ENCODE measurements at places on chromosomes 7 and 10. TPM values are rescaled to one million over a fixed set of nuclear protein-coding genes. Genes with fewer than 3 reads are reported as not detected.
A peak's percentile ranks its signal among the peaks of the same experiment; 100 is the strongest.

- H3K27ac ChIP-seq = peak overlapping the region; percentile 69
- no peaks in the 10 kb centered on the region for H3K27me3 ChIP-seq
- peak; percentile 59 for DNase-seq
- no peaks in the 10 kb centered on the region for H3K36me3 ChIP-seq
Observed at GRCh38 chr10:114613237-114613979, 44.7 kb downstream of the ABLIM1 start.

- no peak for DNase-seq
- H3K27me3 ChIP-seq = no peaks in the 10 kb centered on the region
- H3K36me3 ChIP-seq = peaks cover 6% of the 10 kb centered on the region
Observed at GRCh38 chr7:151768805-151769187, 108.1 kb downstream of the PRKAG2 start.

DNA sequence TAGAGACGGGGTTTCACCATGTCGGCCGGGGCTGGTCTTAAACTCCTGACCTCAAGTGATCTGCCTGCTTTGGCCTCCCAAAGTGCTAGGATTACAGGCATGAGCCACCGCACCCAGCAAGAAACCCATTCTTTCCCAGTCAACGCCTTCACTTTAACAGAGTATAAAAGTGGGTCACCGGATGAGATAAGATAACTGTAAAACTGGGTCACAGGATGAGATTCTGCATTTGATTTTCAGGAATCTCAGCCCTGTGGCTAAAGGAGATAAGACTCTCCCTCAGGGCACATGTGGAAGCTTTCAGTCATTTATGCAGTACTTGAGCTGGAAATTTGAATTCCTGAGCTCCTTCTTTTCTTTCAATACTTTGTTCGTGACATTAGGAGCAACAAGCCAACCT, 70.8 kb downstream of the LRRC17 start:
- H3K27ac ChIP-seq = no peak overlapping the region
- H3K27me3 ChIP-seq = no peaks in the 10 kb centered on the region
- H3K4me1 ChIP-seq = no peaks in the 10 kb centered on the region
- H3K4me3 ChIP-seq = no peak overlapping the region

GRCh38 chr7:128902761-128903585, 7.5 kb downstream of the KCP start:
- no peak overlapping the region for H3K4me3 ChIP-seq
- H3K27ac ChIP-seq = peak overlapping the region; percentile 38
- H3K36me3 ChIP-seq = no peaks in the 10 kb centered on the region
- no peaks in the 10 kb centered on the region for H3K27me3 ChIP-seq

DNA sequence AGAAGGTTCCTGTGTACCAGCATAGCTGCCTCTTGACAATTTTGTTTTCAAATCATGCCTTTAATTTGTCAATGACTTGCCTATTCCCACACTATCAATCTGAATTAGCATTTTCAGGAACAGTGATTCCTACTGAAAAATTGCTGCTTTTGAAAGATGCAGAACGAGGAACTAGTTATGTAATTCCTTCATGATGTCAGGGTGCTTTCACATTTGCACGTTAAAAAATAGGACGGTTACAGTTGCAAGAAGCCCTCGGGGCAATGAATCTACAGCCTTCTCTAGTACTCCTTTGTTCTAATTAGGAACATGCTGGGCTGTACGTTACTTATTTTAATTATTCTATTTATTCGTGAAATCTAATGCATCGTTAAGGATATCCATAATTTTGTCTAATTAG, 253.9 kb downstream of the OTUD1 start:
- DNase-seq = no peak
- H3K27me3 ChIP-seq = peaks cover 10% of the 10 kb centered on the region
- no peaks in the 10 kb centered on the region for H3K36me3 ChIP-seq
- no peaks in the 10 kb centered on the region for H3K4me1 ChIP-seq
- no peak overlapping the region for H3K4me3 ChIP-seq

DNA sequence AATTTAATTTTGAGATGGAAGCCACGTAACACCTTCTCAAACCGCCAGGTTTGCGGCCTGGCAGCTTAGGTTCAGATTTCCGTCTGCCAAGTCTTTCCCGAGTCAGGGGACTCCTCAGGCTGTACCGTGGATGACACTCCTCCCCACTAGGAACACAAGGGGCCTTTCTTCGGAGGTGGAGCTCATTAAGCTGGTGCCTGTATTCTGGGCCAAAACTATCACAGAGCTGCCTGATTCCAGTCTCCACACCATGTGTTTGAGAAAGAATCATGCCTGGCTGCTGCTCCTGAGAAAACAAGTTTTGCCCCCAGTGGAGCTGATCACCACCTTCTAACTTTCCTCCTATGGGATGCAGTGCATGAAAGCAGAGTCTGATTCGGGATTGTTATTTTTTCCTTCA, 44.8 kb downstream of the TMEM209 start:
- no peaks in the 10 kb centered on the region for H3K27me3 ChIP-seq
- no peak overlapping the region for H3K4me3 ChIP-seq
- no peak for DNase-seq

- H3K4me1 ChIP-seq = no peaks in the 10 kb centered on the region
- no peaks in the 10 kb centered on the region for H3K27me3 ChIP-seq
- no peak overlapping the region for H3K4me3 ChIP-seq
Observed at GRCh38 chr7:2924866-2925840, 81.0 kb upstream of the GNA12 start.

GRCh38 chr7:39187130-39187529, 209.4 kb downstream of the POU6F2 start:
- H3K36me3 ChIP-seq = no peaks in the 10 kb centered on the region
- no peaks in the 10 kb centered on the region for H3K4me1 ChIP-seq
- H3K4me3 ChIP-seq = no peak overlapping the region
- H3K27me3 ChIP-seq = no peaks in the 10 kb centered on the region

- H3K4me3 ChIP-seq = no peak overlapping the region
- no peak overlapping the region for H3K27ac ChIP-seq
- H3K27me3 ChIP-seq = no peaks in the 10 kb centered on the region
- H3K4me1 ChIP-seq = peaks cover 10% of the 10 kb centered on the region
- H3K36me3 ChIP-seq = no peaks in the 10 kb centered on the region
Observed at GRCh38 chr7:128407233-128407589, 2.6 kb downstream of the IMPDH1 start.

DNA sequence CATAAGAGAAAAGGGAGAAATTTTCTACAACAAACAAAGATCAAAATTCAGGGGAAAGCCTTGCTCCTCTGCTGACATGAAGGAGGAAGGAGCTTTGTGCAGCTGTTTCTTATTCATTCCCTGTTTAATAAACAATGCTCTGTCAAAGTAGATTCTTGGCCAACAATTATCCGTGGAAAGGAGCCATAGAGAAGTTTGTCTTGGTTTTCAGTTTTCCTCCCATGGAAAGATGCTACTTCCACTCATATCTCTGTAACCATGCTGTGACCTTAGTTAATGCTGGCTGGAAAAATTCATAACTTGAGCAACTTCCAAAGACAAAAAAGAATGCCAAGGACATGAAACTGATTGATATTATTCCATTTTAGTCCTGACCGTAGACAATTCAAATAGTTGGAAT, 8.1 kb downstream of the DDC start:
- no peaks in the 10 kb centered on the region for H3K36me3 ChIP-seq
- H3K27ac ChIP-seq = no peak overlapping the region
- H3K27me3 ChIP-seq = no peaks in the 10 kb centered on the region
- H3K4me3 ChIP-seq = peak overlapping the region; percentile 24
- peaks cover 62% of the 10 kb centered on the region for H3K4me1 ChIP-seq

DNA sequence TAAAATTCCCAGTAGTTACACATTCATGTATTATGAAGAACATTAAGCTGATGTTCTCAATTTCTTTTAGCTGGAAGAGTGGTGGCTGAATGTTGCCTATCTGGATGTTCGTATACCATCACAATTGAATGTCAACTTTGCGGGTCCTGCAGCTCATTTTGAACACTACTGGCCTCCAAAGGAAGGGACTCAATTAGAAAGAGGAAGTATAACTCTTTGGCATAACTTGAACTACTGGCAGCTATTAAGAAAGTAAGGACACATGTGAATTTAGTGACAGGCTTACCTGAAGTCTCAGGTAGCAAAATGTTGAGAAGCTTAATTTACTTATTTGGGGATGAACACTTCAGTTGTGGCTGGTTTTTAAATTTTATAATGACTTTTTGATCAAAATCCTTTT, 15.9 kb downstream of the CROT start:
- DNase-seq = no peak
- no peak overlapping the region for H3K4me3 ChIP-seq
- no peaks in the 10 kb centered on the region for H3K36me3 ChIP-seq
- H3K27me3 ChIP-seq = no peaks in the 10 kb centered on the region
- no peak overlapping the region for H3K27ac ChIP-seq
- H3K4me1 ChIP-seq = no peaks in the 10 kb centered on the region

DNA sequence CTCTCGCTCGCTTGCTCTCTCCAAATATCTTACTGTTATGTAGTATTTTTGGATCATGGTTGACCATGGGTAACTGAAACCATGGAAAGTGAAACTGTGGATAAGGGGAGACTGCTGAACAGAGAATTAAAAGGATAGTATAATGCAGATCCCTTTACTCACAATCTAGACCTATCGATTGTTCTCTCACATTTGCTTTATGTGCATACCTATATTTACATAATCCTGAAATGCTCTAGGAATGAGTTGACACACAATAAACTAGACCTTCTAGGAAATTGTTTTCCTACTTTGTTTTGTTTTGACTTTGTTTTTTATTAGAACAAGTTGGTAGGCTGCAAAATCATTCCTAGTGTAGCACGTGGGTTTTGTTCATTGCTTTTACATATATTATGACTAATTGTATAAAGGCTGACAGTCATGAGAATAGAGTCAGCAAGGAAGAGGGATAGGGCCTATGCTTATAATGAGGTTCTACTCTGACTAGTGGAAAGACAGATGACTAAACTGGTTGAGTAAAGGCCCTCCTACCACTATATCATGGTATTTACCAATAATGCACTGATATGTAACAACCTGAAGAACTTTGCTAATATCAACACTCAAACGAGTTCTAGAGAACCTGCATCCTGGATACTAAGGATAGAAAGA, 175.3 kb upstream of the TARP start:
- no peaks in the 10 kb centered on the region for H3K27me3 ChIP-seq
- no peak for DNase-seq
- no peaks in the 10 kb centered on the region for H3K4me1 ChIP-seq
- H3K36me3 ChIP-seq = no peaks in the 10 kb centered on the region
- no peak overlapping the region for H3K27ac ChIP-seq

Gene SCART1
- total RNA-seq = 5.0 TPM

Gene ADARB2
- 7.9 TPM for total RNA-seq

Gene SLC26A3
- total RNA-seq = 339 TPM

Gene SLC18A2
- 0.83 TPM for total RNA-seq

All from Peyer's patch (tissue), 4 donors.